ENCODE measurements at places on chromosomes 3 and 15. TPM values are rescaled to one million over a fixed set of nuclear protein-coding genes. Genes with fewer than 3 reads are reported as not detected.

DNA sequence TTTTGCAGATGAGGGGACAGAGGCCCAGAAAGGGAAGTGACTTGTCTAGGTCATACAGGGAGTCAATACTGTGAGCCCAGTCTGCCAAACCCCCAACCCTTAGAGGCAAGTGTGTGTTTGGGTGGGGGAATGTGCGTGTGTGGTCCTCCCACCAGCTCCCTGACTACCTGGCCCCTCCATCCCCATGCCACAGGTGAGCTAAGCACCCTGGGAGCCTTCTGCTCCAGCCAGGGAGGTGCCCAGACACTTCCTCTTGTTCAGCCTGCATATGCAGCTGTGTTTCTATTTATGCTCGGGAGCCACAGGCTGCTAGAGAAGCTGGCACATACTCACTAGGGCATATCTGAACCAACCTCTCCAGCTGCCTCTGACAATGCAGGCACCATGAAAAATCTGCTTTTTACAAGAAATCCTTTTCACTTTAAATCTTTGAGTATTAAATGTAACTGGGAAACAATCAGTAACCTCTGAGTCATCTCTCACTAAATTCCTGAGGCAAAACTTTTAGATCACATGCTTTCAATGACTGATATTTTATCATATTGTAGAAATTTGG, 20.7 kb downstream of the TBC1D2B start:
- no peak for DNase-seq

- DNase-seq, result peak; percentile 40
Observed at GRCh38 chr3:34260271-34261000, 462.0 kb downstream of the PDCD6IP start.

- no peak for DNase-seq
Observed at GRCh38 chr15:81784751-81785150, 261.1 kb downstream of the MEX3B start.

DNA sequence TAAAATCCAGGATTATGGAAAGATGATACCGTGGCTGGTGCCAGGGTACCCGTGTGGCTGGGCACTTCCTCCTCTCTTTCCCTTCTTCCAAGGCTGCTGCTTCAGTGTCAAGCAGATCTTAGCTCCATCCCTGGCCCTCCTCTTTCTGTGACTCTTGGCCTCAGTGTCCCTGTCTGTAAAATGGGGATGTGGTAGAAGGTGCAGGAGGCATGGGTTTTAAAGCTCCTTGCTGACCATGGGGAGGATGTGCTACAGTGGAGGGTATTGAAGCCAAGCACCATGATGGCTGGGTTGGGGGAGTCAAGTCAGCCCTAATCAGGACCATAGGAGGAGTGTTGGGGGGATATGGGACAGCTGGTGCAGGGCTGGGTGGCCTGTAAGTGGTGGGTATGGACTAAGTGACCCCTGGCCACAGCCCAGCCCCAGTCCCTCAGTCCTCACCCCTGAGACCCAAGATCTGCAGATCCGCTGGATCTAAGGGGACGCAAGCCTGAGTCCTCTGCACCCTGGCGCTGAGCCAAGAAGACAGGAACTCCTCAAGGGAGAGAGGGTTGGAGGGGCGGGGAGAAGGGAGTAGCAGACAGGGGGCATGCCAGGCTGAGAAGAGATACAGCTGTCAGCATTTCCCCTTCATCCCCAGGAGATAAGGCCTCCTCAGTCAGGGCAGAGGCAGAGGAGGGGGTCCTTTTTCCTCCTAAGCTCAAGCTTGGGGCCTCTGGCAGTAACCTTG, 12.0 kb downstream of the PTH1R start:
- no peak for DNase-seq

- no peak for DNase-seq
Observed at GRCh38 chr15:67690936-67691335, 134.4 kb upstream of the SKOR1 start.

GRCh38 chr15:44296625-44297524, 8.4 kb downstream of the GOLM2 start:
- peak; percentile 30 for DNase-seq

DNA sequence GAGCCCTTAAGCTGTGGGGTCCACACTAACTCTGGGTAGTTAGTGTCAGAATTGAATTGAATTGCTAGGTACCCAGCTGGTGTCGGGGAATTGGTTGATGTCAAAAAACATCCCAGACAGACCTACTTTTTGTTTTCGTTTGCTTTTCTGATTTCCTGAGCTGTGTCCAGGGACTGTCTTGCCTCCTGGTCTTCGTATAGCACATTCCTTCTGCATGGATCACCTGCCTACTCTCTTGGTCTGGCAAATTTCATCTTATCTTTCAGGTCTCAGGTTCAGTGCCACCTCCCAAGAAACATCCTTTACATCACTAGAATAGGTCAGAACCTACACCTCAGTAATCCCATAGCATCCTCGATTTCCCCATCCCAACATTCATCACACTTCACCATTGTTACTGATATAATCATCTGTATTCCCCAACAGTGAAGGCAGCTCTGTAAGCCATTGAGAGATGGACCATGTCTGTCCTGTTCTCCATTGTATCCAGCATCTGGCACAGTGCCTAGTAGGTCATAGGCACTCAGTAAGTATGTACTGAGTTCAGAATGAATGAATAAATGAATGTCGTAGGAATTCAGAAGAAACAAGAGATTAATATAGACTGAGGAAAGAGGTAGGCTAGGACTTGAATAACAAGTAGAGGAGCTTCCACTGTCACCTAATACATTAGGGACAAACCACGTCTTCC, 81.2 kb downstream of the ANP32A start:
- no peak for DNase-seq

- no peak for DNase-seq
Observed at GRCh38 chr15:69853544-69853951, 244.2 kb downstream of the TLE3 start.

DNA sequence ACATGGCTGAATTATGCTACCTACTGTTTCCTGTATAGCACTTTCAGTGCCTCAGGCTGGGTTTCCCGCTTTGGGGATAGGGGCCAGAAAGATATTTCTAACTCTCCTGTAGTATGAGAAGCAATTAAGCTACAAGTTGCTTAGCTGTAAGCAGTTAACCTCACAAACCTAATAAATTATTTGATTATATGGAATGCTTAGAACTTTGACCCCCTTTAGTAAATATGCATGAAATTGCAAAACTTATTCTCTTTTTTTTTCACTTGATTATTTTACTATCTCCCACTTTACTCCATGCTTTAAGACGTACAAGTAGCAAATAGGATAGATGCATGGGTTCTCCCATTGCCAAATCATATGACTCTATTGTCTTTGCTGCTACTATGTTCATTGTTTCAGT, 27.5 kb upstream of the CHMP2B start:
- DNase-seq, result no peak

DNA sequence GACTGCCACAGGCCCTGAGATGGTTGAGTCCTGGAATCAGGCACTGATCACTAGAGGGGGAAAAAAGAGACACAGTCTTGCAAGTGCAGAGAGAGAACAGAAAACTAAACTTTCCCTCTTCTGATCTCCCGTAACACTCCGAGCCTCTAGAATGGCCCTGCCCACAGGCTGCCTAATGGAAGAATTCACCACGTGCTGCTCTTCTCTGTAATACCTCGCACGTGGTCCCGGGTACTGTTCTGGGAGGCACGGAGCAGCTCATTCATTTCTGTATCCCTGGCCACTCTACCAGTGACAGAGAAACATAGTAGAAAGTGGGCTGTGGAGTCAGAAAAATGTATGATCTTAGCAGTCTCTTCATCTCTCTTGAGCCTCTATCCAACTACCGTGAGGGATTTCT, 30.4 kb downstream of the VGLL4 start:
- DNase-seq, result no peak

- no peak for DNase-seq
Observed at GRCh38 chr15:82533801-82534200, 6.5 kb downstream of the RPS17 start.

DNA sequence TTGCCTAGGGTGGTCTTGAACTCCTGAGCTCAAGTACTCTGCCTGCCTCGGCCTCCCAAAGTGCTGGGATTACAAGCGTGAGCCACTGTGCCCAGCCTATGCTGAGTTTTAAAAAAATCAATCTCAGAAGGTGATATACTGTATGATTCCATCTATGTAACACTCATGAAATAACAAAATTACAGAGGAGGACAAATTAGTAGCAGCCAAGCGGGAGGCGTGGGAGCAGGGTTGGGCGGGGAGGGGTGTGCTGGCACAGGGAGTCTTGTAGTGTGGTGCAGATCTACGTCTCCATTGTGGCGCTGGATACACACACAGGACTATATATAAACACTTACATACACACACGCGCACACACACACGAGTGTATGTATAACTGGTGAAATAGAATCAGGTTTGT, 80.6 kb upstream of the LINGO1 start:
- no peak for DNase-seq

- no peak for DNase-seq
Observed at GRCh38 chr15:60340207-60340921, 57.4 kb downstream of the ANXA2 start.

- DNase-seq, result no peak
Observed at GRCh38 chr3:43465109-43465508, 156.7 kb downstream of the ANO10 start.

DNA sequence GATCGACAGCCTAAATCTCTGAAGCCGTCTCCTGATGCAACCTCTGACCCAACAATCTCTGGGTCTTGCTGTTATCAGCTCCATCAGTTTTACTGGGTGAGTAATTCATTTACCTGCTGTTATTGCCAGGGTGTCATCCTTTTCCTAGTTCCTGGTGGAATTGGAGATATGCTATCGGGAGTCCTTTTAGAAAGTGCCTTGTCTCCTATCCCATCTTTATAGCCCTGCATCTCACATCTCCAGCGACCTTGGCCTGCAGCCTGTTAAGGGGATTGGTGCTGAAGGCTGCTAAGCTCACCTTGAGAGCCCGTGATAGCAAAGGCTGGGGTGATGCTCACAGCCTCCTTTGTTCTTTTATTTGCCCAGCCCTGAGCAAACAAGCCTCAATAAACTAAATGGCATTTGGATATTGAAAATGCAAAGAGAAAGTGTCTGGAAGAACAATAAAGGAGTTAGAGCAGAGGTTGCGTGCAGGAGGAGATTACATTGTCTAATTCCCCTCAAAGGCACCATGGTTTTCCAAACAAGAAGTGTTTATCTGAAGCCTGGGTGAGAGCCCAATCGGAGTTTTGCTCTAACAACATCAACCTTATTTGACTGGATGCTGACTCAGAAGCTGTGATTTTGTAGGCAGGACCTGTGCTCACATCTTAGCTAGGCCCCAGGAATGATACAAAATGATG, 101.8 kb downstream of the RPLP1 start:
- peak; percentile 50 for DNase-seq

DNA sequence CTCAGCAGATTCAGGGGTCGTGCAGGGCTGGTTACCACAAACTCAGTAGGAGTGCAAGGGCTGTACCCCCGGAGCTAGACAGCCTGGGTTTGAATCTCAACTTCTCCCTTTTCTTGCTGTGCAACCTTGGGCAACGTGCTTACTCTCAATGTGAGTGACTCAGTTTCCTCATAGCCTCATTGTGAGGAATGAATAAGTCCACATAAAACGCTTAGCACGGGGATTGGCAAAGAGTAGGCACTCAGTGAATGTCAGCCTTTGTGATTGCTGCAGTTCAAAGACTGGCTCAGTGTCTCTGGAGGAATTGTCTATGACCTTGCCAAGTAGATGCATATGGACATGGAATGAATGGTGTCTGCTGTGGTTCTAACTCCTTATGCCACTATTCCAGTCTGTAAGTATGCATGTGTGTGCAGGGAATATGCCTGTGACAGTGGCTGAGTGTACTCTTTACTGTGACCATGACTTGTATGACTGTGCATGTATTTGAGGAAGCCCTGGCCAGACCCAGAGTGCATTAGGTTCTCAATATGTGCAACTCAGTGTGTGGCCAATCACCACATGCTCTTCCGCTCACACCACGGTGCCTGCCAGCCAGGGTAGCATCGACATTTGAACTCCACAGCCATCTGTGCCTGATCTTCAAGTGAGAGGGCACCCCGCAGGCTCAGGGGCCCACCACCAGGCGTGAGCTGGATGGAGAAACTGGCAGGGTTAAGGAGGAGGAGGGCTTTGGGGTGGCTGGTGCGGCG, 900 bp upstream of the HYAL3 start:
- DNase-seq, result no peak

- DNase-seq, result no peak
Observed at GRCh38 chr3:54918516-54918915, 9.3 kb downstream of the LRTM1 start.

- DNase-seq, result no peak
Observed at GRCh38 chr3:95506174-95506573, 1308.2 kb upstream of the EPHA6 start.

GRCh38 chr3:115040673-115041286, 106.3 kb downstream of the ZBTB20 start:
- DNase-seq, result no peak

DNA sequence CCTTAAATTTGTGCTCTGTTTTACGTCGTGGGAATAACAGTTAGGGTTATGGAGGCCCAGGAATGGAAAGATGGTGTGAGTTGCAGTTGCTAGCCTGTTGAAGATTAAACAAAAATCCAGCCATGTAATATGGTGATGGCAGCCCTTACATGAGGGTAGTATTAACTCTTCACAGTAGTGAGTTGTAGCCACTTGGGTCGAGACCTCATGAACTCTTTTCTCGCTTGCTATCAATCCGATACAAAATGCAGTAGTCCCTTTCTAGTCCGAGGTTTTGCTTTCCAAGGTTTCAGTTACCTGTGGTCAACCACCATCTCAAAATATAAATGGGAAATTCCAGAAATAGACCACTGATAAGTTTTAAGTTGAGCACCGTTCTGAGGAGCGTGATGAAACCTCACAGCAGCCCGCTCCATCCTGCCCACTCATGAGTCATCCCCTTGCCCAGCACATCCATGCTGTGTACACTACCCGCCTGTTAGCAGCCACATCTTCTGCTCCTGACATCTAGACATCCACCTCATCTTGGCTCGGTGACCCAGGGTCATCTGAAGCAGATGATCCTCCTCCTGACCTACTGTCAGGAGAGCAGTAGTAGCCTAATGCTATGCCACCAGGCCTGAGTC, 177.9 kb downstream of the CDIN1 start:
- no peak for DNase-seq

- DNase-seq, result peak; percentile 70
Observed at GRCh38 chr15:31100738-31101137, 787 bp downstream of the TRPM1 start.

GRCh38 chr3:95319921-95320494, 1257.1 kb downstream of the NSUN3 start:
- no peak for DNase-seq

- no peak for DNase-seq
Observed at GRCh38 chr3:38743043-38743442, 73.0 kb downstream of the SCN10A start.

GRCh38 chr3:79383402-79384012, 384.3 kb downstream of the ROBO1 start:
- DNase-seq, result no peak

- DNase-seq, result no peak
Observed at GRCh38 chr3:126129398-126129891, 45.5 kb upstream of the SLC41A3 start.

GRCh38 chr15:33163816-33164215, 30.7 kb downstream of the FMN1 start:
- no peak for DNase-seq

GRCh38 chr3:152388631-152389030, 119.9 kb downstream of the MBNL1 start:
- peak; percentile 8 for DNase-seq

KCNH8 gene
- total RNA-seq, result 0.46 TPM

SEMA3F gene
- total RNA-seq, result 71.8 TPM

ZNF860 gene
- 4.4 TPM for total RNA-seq

CCDC50 gene
- 84.7 TPM for total RNA-seq

CDC25A gene
- total RNA-seq, result 9.9 TPM

LMCD1 gene
- 144 TPM for total RNA-seq

HTR3C gene
- not detected for total RNA-seq

FBXO40 gene
- 0.18 TPM for total RNA-seq

NEO1 gene
- total RNA-seq, result 75.0 TPM

CD200 gene
- total RNA-seq, result 5.2 TPM

STRA6 gene
- total RNA-seq, result 1.8 TPM

ZNF620 gene
- 4.3 TPM for total RNA-seq

All from prostate gland (tissue), 2 donors.